ENCODE measurements at places on chromosomes 12 and 14. TPM values are rescaled to one million over a fixed set of nuclear protein-coding genes. Genes with fewer than 3 reads are reported as not detected.
A peak's percentile ranks its signal among the peaks of the same experiment; 100 is the strongest.

- no peak for DNase-seq
Measured at GRCh38 chr14:61196792-61197191, 84.3 kb downstream of the TMEM30B start.

Gene BEGAIN
- 2.6 TPM for total RNA-seq

- no peak for DNase-seq
Measured at GRCh38 chr14:74238974-74239847, at the start of gene VSX2. VSX2 (plus strand) TSS chr14:74239449; CDS start chr14:74239562, 113 bp downstream.

- DNase-seq: no peak
Measured at GRCh38 chr12:68037616-68038255, 48.5 kb downstream of the IFNG-AS1 start.

DNA sequence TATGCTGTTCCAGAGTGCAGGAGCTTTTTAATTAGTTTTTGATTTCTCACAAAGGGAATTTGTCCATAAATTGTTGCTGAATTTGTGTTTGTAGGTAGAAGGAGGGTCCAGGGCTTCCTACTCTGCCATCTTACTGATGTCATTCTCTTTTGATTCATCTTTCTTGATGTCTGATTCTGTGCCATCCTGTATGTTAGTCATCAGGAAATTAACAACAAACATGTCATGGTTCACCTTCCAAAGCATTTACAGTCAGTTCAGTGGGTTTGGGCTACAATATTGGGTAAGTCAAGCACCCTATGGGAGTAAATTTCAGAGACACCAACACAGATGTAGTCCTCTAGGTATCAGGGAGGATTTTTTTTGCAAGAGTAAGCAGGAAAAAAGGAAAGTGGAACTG is 135.2 kb upstream of the SLC38A2 start:
- DNase-seq: no peak

Gene NDRG2
- 68.7 TPM for total RNA-seq

Gene MUCL1
- not detected for total RNA-seq

DNA sequence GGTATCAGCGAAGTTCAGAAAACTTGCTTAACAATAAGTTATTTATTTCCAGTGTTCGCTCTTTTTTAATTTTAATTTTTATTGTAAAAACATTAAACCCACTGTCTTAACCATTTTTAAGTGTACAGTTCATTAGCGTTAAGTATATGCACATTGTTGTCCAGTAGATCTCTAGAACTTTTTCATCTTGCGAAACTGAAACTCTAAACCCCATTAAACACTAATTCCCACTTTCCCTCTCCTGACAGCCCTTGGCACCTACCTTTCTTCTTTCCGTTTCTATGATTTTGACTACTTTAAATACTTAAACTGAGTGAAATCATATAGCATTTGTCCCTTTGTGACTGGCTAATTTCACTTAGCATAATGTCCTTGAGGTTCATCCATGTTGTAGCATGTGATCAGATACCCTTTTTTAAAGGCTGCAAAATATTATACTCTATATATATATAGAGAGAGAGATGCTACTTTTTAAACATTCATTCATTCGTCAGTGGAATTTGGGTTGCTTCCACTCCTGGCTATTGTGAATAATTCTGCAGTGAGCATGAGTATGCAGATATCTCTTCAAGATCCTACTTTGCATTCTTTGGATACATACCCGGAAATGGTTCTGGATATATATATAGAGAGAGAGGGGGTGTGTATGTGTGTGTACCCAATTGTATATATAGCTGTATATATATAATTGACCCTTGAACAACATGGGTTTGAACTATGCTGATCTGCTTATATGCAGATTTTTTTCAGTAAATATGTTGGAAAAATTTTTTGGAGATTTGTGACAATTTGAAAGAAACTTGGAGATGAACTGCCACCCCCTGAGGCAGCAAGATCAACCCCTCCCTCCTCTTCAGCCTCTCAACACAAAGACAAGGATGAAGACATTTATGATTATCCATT is 74.7 kb upstream of the EVL start:
- no peak for DNase-seq

- DNase-seq: no peak
Measured at GRCh38 chr14:91875525-91876286, 8.4 kb upstream of the TC2N start.

DNA sequence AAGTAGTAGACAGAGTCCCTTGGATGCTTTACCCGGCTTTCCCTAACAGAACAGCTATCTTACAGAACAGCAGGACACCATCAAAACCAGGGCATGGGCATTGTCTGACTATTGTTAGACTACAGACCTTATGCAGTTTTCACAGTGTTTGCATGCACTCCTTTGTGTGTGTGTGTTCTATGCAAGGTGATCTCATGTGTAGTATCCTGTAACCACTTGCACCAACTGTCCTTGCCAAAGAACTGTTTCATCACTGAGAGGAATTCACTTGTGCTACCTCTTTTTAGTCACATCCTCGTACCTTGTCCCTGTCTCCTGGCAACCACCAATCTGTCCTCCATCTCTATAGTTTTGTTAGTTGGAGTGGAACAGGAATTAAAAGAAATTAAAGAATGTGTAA is 183.6 kb upstream of the PZP start:
- DNase-seq: no peak

Gene ALG10B
- total RNA-seq: 7.8 TPM

GRCh38 chr12:54280468-54281260 is at the start of gene HNRNPA1:
HNRNPA1 (plus strand) TSS chr12:54280726; CDS start chr12:54280808, 82 bp downstream.
- DNase-seq: peak; percentile 94

- no peak for DNase-seq
Measured at GRCh38 chr14:22976620-22977433, 5.5 kb downstream of the AJUBA start.

DNA sequence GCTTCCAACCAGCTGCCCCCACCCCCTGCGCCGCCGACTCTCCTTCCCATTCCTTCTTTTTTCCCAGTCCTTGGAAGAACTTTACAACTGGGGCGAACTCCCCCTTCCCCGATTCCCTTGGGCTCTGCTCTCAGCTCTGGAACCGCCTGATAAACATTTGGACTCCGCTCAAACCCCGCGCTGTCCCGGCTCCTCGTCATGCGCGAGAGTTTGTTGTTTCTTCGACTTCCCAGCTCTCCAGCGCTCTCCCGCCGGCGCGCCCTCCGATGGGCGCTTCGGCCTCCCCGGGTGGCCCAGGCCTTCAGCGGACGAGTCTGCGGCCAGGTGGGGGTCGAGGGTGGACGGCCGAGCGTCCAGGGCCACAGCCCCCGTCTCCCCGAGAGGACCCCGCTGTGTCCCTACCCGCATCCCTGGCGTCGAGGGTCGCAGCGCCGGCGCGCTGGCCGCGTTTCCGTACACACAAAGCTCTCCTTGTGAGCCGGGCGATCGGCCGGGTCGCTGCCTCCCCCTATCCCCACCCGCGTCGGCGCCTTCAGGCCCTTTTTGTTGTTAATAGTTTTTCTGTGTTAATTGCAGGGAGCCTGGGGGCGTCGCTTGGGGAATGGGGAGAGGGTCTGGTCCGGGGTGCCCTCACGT is 847 bp downstream of the MMP14 start:
- DNase-seq: peak; percentile 78

Gene GYS2
- not detected for total RNA-seq

DNA sequence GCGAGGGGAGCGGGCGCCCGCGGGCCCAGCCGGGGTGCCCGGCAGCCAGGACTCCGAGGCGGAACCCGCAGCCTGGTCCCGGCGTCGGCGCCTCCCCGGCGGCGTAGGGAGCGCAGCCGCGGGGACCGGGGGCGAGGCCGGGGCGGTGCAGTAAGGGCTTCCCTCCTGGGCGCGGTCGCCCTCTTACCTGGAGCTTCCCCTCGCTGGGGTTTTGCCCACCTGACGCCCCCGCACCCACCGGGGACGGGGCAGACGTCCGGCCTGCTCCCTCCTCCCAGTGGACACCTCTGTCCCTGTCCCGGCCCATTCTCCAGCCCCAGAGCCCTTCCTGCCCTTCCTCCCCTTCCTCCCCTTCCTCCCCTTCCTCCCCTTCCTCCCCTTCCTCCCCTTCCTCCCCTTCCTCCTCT is 413 bp upstream of the TUBA1C start:
- DNase-seq: no peak

DNA sequence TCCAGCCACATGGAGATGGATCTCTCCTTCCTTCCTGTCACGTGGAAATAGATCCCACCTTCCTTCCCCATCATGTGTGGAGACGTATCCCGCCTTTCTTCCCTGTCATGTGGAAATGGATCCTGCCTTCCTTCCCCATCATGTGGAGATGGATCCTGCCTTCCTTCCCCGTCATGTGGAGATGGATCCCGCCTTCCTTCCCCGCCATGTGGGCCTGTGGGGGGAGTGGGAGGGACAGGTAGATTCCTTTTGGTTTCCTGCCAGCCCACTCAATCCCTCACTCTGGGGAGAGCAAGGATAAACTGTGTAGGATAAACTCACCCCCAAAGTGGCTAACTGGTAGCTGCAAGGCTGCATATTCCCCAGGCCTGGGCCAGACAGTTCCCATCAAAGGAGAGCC is 31.7 kb upstream of the TDRD9 start:
- DNase-seq: no peak

GRCh38 chr12:132402831-132403416 is 73.5 kb upstream of the GALNT9 start:
- no peak for DNase-seq

DNA sequence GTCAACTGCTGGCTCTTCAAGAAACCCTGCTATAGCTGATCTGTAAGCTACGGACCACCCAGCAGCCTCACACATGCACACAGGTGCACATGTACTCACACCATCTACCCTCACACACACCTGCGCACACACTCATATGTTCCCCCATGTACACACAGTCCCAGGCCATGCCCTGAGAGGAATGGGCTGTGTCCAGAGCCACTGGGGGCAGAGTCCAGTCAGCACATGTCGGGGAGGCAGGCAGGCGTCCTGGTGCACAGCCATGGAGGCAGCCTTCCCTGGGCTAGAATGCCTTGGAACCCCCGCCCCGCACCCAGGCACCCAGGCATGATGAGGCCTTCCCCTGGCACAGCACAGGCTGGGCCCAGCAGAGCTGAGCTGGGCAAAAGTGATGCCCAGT is 58.3 kb upstream of the DLK1 start:
- DNase-seq: no peak

DNA sequence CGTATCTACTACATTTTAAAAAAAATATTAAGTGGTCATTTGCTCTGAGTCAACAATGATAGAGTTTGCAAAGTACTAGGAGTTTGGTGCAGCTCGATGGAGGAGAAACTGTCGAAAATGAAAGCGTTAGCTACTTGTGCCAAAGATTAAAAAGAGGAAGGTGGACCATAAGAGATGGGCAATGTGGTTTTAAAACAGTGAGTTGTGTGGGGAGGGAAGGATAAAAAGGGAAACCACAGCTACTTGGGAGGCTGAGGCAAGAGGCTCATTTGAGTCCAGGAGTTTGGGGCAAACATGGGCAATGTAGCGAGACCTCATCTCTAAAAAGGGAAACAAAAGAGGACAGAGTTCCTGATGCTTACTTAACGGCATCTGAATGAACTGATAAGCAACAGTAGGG is 18.2 kb upstream of the STRAP start:
- no peak for DNase-seq

DNA sequence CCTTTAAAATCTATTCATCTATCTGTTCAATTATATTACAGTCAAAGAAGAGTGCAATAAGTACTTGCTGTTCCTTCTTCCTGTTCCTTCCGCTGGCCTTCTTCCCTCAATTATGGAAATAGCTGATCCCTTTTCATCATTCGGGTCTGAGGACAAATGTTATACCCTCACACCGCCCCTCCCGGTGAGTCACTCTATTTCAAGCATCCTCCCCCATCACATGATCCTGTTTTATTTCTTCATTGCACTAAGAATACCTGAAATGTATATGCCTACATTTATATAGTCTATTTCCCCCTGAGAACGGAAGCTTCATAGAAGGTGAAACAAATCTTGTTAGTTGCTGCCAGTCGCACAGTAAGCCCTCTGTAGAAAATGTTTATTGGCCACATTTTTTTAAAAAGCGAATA is 2.5 kb downstream of the SLC38A1 start:
- DNase-seq: no peak

GRCh38 chr12:132783917-132784531 is 22.4 kb upstream of the ANKLE2 start:
- no peak for DNase-seq

- DNase-seq: no peak
Measured at GRCh38 chr14:96121660-96122395, 82.7 kb downstream of the C14orf132 start.

- DNase-seq: no peak
Measured at GRCh38 chr12:9617124-9617523, 9.4 kb upstream of the KLRB1 start.

GRCh38 chr14:94123296-94123695 is 6.1 kb downstream of the IFI27L2 start:
- DNase-seq: no peak

DNA sequence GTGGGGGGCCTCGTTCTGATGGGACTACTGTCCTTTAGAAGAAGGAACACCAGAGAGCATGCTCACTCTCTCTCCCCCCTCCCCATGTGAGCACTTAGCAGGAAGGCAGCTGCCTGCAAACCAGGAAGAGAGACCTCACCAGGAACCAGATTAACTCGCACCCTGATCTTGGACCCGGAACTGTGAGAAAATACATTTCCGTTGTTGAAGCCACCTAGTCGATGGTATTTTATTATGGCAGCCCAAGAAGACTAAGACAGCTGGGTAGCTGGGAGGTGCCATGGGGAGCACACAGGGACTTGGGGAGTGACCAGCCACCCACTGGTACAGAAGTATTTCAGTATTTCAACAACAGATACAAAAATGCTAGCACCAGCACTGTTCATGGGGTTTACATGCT is 59.0 kb downstream of the VCPKMT start:
- no peak for DNase-seq

- no peak for DNase-seq
Measured at GRCh38 chr14:77195766-77196165, 14.2 kb downstream of the TMEM63C start.

Gene OR6C65
- total RNA-seq: not detected

- DNase-seq: no peak
Measured at GRCh38 chr12:119182701-119183493, 4.2 kb downstream of the HSPB8 start.

- no peak for DNase-seq
Measured at GRCh38 chr12:14473707-14474287, 93.9 kb downstream of the PLBD1 start.

DNA sequence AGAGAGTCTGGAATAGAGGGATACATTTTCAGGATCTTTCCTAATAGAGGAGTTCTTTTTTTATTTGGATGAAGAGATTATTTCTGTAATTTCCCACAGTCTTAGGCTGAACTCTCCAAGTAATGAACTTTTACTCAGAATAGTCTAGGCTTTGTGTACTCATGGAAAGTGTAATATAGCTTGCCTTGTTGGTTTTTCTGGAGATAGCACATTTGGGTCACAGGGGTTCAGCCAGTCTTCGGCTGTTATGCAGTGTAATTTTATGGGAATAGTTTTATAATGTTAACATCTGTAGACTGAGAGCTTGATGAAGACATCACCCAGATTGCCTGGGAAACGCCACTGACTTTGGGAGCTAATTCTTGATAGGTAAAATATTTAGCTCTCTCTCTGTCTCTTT is 450.8 kb downstream of the RAD51B start:
- no peak for DNase-seq

- no peak for DNase-seq
Measured at GRCh38 chr14:25017562-25017961, 32.4 kb downstream of the STXBP6 start.

Gene RPS6KL1
- 17.3 TPM for total RNA-seq

GRCh38 chr12:97017213-97017612 is 110.2 kb downstream of the NEDD1 start:
- DNase-seq: no peak

- DNase-seq: no peak
Measured at GRCh38 chr12:41992022-41992421, 152.7 kb downstream of the GXYLT1 start.

All from aorta (tissue), 5 donors.